Placental epithelial cell (primary cell): ENCODE measurements at places on chromosomes 16 and 17. TPM values are rescaled to one million over a fixed set of nuclear protein-coding genes. Genes with fewer than 3 reads are reported as not detected.

The PTGES3L gene
- total RNA-seq: under 0.01 and 0.87 TPM in 2 replicates

The ITGAX gene
- not detected in 2 replicates for total RNA-seq

The PRSS8 gene
- total RNA-seq: 66.0 and 67.9 TPM in 2 replicates

The GAN gene
- total RNA-seq: 13.0 and 20.3 TPM in 2 replicates

The NAGS gene
- total RNA-seq: 2.4 and 2.5 TPM in 2 replicates

The VASN gene
- total RNA-seq: 28.7 and 35.4 TPM in 2 replicates

The RAD51C gene
- total RNA-seq: 13.2 and 17.3 TPM in 2 replicates

The BRIP1 gene
- 7.6 and 8.2 TPM in 2 replicates for total RNA-seq

The C1QTNF8 gene
- total RNA-seq: not detected in 2 replicates

The TBC1D3C gene
- not detected in 2 replicates for total RNA-seq

The CES3 gene
- 0.11 and 0.39 TPM in 2 replicates for total RNA-seq

The EPX gene
- total RNA-seq: not detected in 2 replicates

The ITGB4 gene
- total RNA-seq: 30.2 and 274 TPM in 2 replicates

The FBXW10 gene
- 0.11 and 0.39 TPM in 2 replicates for total RNA-seq

The CTRL gene
- total RNA-seq: 0.65 and 0.79 TPM in 2 replicates

The FTSJ3 gene
- 44.0 and 53.9 TPM in 2 replicates for total RNA-seq

The CRHR1 gene
- total RNA-seq: not detected in 2 replicates

The CPPED1 gene
- 25.9 and 47.7 TPM in 2 replicates for total RNA-seq

The TERB1 gene
- 0.79 TPM in 1 of 2 replicates, not detected in the other for total RNA-seq

The CDRT15 gene
- total RNA-seq: not detected in 2 replicates

The DNAH2 gene
- under 0.01 TPM in 1 of 2 replicates, not detected in the other for total RNA-seq

The OTOP2 gene
- not detected in 2 replicates for total RNA-seq

The KRT16 gene
- total RNA-seq: 69.1 and 78.6 TPM in 2 replicates

The ALOXE3 gene
- total RNA-seq: 2.4 and 2.5 TPM in 2 replicates

The KRT33B gene
- 0.33 TPM in 1 of 2 replicates, not detected in the other for total RNA-seq

The NLRC5 gene
- total RNA-seq: 0.39 and 0.43 TPM in 2 replicates

The ADAP2 gene
- total RNA-seq: 0.11 and 0.39 TPM in 2 replicates

The NOG gene
- 83.6 and 168 TPM in 2 replicates for total RNA-seq
